ENCODE measurements at places on chromosomes 5 and 9. TPM values are rescaled to one million over a fixed set of nuclear protein-coding genes. Genes with fewer than 3 reads are reported as not detected.

- no peak for DNase-seq
- H3K27me3 ChIP-seq, result no peaks in the 10 kb centered on the region
- H3K4me3 ChIP-seq, result no peak overlapping the region
- H3K27ac ChIP-seq, result no peak overlapping the region
- no peaks in the 10 kb centered on the region for H3K4me1 ChIP-seq
Observed at GRCh38 chr9:134863306-134863902, 17.2 kb upstream of the FCN2 start.

GRCh38 chr5:119453040-119453373 lies 710 bp downstream of the HSD17B4 start:
- no peaks in the 10 kb centered on the region for H3K27me3 ChIP-seq
- H3K36me3 ChIP-seq, result peaks cover 1% of the 10 kb centered on the region
- DNase-seq, result peak; percentile 78
- peak overlapping the region; percentile 95 for H3K27ac ChIP-seq

- no peaks in the 10 kb centered on the region for H3K4me1 ChIP-seq
- no peaks in the 10 kb centered on the region for H3K36me3 ChIP-seq
- no peaks in the 10 kb centered on the region for H3K27me3 ChIP-seq
- H3K27ac ChIP-seq, result no peak overlapping the region
- no peak for DNase-seq
Observed at GRCh38 chr5:54159893-54160195, 150.5 kb downstream of the ARL15 start.

The FRMD3 gene
- total RNA-seq, result 1.5 TPM

The CARTPT gene
- total RNA-seq, result not detected

Data from lung (tissue), 17 donors.